ENCODE measurements at places on chromosomes 16 and 17.
A peak's percentile ranks its signal among the peaks of the same experiment; 100 is the strongest.

DNA sequence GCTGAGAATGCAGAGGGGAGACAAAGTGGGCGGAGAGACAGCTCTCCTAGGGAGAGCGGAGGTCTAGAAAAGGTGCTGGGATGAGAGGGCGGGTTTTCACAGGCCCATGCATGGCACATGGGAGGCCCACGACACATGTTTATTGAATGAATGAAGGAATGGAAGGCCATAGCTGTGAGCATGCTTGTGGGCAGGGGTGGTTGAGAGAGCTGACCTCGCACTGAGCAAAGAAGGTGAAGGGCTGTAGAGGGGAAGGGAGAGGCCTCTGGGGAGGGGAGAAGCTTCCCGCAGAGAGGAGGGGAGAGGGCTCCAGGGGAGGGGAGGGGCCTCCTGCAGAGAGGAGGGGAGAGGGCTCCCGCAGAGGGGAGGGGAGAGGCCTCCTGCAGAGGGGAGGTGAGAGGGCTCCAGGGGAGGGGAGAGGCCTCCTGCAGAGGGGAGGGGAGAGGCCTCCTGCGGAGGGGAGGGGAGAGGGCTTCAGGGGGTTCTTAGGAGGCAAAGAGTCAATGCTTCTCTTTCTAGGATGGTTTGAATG is 27.3 kb downstream of the SDK2 start:
- DNase-seq: no peak

GRCh38 chr16:50709061-50709684 is 15.8 kb downstream of the NOD2 start:
- DNase-seq: no peak

- DNase-seq: no peak
Measured at GRCh38 chr16:5891296-5891695, 793.7 kb upstream of the EEF2KMT start.

DNA sequence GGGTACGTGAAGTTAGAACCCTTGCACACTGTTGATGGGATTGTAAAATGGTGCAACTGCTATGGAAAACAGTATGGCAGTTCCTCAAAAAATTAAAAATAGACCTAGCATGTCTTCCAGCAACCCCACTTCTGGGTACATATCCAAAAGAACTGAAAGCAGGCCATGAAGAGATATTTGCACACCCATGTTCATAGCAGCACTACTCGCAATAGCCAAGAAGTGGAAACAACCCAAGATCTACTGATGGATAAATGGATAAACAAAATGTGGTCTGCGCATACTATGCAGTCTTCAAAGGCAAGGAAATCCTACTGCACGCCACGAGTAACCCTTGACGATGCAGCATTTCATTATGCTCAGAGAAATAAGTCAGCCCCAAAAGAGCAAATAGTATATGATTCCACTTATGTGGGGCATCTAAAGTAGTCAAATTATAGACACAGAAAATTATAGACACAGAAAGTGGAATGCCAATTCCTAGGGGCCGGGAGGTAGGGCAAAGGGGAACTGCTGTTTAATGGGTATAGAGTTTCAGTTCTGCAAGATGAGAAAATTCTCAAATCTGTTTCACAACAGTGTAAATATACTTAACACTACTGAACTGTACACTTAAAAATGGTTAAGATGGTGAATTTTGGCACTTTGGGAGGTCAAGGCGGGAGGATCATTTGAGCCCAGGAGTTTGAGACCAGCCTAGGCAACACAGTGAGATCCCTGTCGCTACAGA is 17.2 kb downstream of the CORO7 start:
- DNase-seq: no peak

GRCh38 chr16:66137853-66138252 is 228.6 kb upstream of the CDH5 start:
- no peak for DNase-seq

GRCh38 chr16:76278980-76279379 is 1.8 kb downstream of the CNTNAP4 start:
- peak; percentile 11 for DNase-seq

DNA sequence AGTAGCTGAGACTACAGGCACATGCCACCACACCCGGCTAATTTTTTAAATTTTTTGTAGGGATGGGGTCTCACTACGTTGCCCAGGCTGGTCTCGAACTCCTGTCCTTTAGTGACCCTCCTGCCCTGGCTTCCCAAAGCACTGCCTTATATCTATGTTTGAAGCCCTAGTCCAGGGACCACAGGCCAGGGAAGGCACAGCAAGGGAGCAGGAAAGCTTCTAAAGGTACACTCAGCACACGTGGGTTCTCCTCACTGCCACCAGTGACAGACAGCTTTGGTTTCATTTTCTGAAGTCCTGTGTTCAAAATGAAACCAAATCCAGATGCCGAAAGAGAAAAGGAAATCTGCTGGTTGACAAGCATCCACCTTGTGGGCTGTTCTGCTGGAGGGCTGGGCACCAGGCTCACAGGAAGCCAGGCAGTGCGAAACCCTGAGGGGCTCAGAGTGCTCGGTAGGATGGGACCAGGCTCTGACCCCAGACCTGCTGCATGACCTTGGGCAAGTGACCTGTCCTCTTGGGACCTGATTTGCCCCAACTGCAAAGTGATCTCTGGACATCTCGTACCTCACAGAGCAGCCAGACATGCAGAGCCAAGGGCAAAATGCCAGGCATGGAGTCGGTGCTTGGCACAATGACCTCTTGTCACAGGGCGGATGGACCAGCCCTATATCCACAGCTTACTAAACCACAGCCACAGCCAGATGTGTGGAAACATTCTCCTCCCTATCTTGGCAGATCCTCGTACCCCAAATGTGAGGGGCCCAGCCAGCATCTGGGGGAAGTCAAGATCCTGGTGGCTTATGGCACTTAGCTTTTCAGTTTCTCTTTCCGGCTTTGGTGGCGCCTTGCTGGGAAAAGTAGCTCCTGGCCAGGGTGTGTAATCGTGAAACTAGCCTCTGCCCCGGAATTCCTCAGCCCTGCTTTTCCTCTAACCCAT is 2.8 kb upstream of the SOCS1 start:
- peak; percentile 30 for DNase-seq

DNA sequence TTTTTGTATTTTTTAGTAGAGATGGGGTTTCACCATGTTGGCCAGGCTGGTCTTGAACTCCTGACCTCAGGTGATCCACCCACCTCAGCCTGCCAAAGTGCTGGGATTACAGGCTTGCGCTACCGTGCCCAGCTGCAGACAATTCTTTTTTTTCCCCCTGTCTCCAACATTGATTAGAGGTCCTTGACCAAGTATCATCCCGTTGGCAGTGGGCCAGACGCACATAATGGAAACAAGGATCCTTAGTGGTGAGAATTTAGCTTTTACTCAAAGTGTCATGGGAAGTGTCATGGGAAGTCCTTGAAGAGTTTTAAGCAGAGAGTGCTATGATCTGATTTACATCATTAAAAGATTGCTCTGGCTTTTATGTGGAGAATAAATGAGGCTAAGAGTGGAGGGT is 2.1 kb upstream of the FBXO47 start:
- no peak for DNase-seq

- DNase-seq: no peak
Measured at GRCh38 chr16:58249388-58249779, 45.4 kb downstream of the PRSS54 start.

GRCh38 chr16:50246299-50247122 is 19.8 kb upstream of the ADCY7 start:
- DNase-seq: peak; percentile 47

- DNase-seq: no peak
Measured at GRCh38 chr16:16774389-16774788, 395.4 kb downstream of the NPIPA7 start.

GRCh38 chr17:48576479-48577309 is 1.5 kb downstream of the HOXB4 start:
- DNase-seq: no peak

GRCh38 chr17:74601944-74602572 is 10.0 kb upstream of the CD300LD start:
- DNase-seq: peak; percentile 72

DNA sequence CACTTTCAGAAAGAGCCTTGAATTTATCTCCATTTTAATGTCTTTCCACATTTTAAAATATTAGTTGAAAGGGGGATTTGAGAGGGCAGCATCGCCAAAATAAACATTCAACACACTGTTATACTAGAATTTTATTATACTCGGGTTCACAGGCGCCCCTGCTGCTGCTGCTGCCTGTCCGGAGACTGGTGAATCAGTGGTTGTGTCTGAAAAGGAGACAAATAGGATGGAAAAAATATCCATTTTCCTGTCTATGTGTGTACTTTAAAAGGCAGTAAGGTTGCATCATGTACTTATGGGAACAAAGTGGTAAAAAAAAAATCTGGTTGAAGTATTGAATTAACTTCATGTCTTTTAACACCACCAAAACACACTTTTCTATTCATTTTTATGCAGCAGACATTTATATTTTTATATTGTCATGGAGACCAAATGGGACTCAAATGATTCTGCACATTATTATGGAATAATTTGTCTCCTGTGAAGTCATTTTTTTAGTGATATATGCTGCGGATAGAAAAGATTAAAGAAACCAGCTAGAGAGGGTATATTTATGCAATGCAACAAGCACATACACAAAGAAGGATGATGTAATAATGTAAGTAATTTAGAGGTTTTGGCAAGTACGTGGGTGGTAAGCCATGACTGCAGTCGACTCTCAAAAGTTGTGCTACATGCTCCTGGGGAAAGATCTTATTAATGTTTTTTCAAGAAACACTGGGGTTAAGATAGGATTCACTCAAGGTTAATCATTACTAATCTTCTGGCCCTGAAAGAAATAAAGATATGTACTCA is 759.0 kb upstream of the SOX9 start:
- DNase-seq: no peak

Measured in DMS53 (cell line).